ENCODE measurements at places on chromosomes 6 and 20.
A peak's percentile ranks its signal among the peaks of the same experiment; 100 is the strongest.

- DNase-seq = no peak
Observed at GRCh38 chr6:163209005-163209404, 205.5 kb upstream of the QKI start.

DNA sequence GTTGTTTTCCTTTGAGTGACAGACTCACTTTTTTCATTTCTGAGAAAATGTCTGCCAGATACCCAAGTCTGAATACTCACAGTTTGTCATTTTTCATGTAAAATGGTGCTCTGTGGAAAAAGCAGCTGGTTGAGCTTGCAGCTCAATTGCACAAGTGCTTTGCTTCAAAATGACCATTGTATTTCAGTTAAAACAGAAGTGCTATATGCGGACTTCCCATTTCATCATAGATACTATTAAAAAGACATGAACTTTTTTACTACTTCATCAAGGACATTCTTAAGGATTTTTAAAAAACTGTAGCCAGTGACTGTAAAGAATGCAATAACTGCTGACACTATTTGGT is 61.5 kb downstream of the KCNS1 start:
- no peak for DNase-seq

DNA sequence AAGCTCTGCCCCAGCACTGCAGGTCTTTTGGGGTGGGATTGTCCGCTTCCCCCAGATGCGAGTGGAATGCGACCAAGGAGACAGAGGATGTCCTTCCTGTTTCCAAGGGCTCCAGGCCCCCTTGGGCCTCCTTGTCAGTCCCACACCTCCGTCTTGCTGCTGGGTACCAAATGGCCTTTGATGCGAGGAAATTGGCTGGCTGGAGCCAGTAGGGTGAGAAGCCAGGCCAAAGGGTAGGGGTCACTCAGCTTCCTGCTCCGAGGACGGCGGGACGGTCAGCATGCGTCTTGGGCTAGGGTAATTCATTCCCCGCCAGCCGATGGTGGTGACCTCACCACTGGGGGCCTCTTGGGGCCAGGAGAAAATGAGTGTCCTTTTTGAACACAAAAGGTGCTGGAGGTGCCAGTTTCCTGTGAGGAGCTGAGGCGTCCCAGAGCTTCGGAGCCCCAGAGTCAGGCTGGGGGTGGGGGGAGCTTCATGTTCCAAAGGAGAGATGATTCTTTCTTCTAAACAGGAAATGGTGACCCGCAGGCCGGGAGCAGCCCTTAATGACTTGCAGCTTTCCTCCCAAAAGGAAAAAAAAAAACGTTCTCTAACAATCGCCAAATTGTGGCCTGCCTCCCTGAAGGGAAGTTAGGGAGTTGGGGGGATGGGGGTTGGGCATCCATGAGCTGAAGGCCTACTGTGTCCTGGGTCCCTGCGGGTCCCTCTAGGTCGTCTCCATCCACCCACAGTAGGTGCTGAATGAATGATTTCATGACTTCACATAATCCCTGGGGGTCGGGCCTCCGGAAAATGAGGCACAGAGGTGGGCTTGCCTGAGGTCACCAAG is 6.7 kb downstream of the SNAI1 start:
- DNase-seq = no peak

GRCh38 chr6:66238851-66239250 is 531.8 kb upstream of the EYS start:
- DNase-seq = no peak

GRCh38 chr20:47543006-47543431 is 41.3 kb downstream of the NCOA3 start:
- DNase-seq = no peak

- DNase-seq = no peak
Observed at GRCh38 chr20:60338556-60338955, 380.3 kb downstream of the CDH26 start.

DNA sequence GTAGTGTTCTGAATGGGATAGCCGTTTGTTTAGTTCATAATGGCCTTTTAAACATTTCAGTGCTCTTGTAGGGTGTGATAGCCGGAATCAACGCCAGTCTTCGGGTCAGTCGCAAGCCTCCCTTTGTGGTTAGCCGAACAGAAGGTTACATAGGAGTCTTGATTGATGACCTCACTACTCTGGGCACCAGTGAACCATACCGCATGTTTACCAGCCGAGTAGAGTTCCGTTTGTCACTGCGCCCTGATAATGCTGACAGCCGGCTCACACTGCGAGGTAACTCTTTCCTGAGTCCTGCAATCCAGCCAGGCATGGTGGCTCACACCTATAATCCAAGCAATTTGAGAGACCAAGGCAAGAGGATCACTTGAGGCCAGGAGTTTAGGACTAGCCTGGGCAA is 20.4 kb downstream of the MTO1 start:
- no peak for DNase-seq

GRCh38 chr20:2382833-2383232 is 2.1 kb downstream of the TGM6 start:
- no peak for DNase-seq

GRCh38 chr20:56111961-56112730 is 106.8 kb upstream of the CBLN4 start:
- DNase-seq = no peak

DNA sequence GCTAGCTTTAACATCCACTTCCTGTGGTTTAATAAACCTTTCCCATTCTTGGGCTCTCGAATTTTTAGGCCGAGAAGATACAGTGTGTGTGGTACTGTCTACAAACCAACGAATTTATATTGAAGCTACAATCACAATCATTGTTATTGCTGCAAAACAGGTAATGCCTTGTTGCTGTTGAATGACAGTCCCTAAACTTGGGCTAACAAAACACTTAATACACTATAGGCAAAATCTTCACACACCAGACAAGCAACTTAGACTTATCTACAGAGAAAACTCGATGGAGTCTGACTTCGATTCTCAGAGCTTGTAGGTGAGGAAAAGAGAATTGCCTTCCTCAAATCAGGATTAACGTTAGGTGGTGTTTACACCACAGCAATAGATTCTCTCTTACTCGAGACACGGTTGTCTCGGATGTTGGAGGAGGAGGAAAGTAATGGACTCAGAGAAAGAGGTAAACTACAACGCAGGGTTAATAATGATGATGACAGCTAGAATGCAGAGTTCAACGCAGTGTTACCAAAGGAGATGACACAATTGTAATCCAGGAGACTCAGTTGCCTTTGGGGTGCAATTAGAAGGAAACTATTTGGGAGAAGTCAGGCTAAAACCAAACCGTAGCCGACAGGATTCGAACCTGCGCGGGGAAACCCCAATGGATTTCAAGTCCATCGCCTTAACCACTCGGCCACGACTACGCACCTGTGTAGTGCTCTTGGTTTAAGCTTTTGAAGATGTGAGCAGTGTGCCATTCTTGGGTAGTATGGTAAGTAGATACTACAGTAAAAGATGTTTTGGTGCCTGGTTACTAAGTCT is 32.5 kb upstream of the ZNF184 start:
- DNase-seq = peak; percentile 21

GRCh38 chr6:88246654-88247053 is 80.5 kb upstream of the CNR1 start:
- DNase-seq = no peak

DNA sequence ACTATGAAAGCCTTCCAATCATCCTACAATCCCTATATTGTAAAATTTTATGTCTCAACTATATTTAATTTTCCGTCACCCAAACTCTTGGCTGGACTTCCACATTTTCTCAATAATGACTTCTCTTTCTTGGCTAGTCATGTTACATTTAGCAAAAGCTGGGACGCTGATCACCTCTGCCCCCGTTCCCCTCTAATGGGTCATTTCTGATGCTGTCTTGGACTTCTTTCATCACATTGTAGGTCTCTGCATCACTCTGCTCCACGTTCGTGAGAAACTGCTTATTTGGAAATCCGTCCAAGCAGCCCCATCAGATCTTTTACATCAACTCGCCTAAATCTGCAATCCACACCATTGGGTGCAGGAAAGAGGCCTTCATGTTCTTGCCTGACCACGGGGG is 203.8 kb downstream of the MYLK4 start:
- DNase-seq = no peak

DNA sequence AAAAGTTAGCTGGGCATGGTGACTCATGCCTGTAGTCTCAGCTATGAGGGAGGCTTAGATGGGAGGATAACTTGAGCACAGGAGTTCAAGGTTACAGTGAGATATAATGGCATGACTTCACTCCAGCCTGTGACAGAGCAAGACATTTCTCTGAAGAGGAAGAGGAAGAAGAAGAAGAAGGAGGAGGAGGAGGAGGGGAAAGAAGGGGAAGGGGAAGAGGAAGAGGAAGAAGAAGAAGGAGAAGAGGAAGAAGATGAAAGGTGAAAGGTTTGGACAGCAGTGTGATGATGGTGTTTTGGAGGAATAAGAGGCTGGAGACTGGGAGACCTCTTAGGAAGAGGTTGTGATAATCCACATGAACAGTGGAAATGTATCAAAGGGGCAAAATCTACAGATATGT is 410.7 kb upstream of the JAG1 start:
- no peak for DNase-seq

DNA sequence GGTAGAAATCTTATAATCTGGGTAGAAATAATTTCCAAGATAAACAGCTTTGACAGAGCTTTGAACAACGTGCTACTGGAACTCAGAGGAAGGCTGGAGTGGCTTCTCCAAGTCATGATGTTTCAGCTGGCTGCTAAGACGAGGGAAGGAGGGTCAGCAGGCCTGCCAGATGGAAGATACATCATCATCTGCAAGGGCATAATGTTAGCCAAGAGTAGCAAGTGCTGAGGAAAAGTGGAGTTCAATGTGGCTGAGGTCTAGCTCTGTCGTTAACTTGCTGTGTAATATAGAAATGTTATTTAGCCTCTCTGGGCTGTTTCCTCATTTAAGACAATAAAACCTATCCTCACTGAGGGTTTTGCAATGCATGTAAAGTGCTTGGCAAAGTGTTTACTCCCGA is 35.1 kb downstream of the RGS17 start:
- DNase-seq = no peak

DNA sequence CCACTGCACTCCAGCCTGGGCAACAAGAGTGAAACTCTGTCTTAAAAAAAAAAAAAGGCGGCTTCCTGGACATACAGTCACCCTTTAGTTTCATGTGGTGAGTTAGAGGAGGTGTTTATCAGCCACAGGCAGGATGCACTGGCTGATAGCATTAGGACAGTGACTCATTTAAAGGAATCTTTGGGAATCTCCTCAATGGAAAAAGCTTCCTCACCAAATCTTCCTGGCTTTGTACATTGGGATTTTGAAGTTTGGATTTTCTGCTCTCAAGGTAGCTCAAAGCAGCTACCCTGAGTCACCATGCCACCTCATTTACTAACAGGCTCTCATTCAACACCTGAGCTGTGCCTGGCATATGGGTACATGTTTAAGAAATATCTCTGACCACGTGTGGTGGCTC is 20.2 kb downstream of the PRPH2 start:
- DNase-seq = no peak

DNA sequence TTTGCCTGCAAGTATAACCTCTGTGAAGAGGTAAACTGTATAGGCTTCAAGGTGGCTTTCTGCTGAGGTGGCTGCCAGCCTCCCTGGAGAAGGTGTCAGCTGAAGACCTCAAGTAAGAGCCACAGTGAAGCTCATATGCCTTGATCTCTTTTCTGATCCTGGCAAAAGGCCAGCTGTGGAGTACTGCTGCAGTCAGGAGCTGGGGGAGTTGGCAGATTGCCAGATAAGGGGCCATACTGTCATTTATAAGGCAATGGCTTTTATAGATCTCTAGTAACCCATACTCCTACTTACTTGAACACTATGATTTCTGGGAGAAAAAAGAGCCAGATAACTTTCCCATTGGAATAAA is 8.8 kb upstream of the CEP85L start:
- DNase-seq = no peak

DNA sequence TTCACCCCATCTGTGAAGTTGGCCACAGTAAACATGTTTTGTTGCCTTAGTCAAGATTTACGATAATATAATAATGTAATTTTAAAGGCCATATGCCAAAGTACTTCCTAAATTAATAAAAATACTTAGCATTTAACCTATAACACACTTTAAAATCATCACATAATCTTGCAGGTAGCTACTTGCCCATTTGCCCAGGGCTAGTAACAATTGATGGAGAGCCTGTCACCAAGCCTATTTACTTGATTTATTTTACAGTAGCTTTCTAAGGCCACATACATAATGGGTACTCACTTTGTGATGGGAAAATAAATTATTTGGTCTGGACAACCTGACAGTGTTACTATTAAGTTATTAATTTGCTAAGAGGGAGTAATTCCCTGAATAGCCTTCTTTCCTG is 14.5 kb downstream of the BTBD9 start:
- no peak for DNase-seq

- DNase-seq = no peak
Observed at GRCh38 chr6:38508286-38508685, 131.4 kb downstream of the BTBD9 start.

GRCh38 chr20:15440049-15440820 is 1102.8 kb upstream of the FLRT3 start:
- DNase-seq = no peak

- DNase-seq = no peak
Observed at GRCh38 chr20:24953621-24954133, 4.6 kb downstream of the CST7 start.

GRCh38 chr6:8108031-8108660 is 5.8 kb upstream of the EEF1E1 start:
- no peak for DNase-seq

GRCh38 chr6:157981132-157981394 is 600 bp upstream of the SYNJ2 start:
- no peak for DNase-seq

DNA sequence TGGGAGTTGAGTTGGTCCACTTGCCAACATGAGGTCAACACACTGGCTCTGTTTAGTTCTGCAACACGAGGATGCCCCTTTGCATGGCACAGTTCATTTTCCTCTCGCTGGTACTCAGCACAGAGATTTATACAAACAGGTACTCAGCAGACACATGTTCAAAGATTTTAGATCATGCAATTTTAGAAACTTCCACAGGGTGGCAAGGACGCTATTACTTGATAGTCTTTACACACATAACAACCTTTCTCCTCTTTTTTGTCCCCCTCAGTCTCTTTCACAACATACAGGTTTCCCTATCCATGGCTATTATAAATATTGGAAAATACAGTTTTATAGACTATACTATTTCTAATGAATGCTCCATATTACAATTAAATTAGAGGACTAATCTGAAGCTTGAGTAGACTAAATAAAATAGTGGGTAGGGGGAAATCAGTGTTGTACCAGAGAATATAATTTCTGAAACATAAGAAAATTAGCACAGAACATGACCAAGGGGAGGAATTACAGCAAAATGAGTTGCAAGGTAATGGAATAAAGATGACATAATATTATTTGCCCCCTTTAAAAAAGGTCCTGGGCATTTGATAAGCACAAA is 331.8 kb upstream of the BTBD3 start:
- no peak for DNase-seq

DNA sequence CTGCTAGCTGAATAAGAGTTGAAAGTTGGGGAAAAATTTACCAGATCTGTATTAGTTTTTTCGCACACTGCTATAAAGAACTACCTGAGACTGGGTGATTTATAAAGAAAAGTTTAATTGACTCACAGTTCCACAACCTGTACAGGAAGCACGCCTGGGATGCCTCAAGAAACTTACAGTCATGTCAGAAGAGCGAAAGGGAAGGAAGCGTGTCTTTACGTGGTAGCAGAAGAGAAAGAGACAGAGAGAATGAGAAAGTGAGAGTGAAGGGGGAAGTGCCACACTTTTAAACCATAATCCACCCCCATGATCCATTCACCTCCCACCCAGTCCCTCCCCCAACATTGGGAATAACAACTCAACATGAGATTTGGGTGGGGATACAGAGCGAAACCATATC is 79.6 kb downstream of the KHDC1L start:
- no peak for DNase-seq
